ENCODE measurements at places on chromosomes 12 and 14. TPM values are rescaled to one million over a fixed set of nuclear protein-coding genes. Genes with fewer than 3 reads are reported as not detected.
A peak's percentile ranks its signal among the peaks of the same experiment; 100 is the strongest.

DNA sequence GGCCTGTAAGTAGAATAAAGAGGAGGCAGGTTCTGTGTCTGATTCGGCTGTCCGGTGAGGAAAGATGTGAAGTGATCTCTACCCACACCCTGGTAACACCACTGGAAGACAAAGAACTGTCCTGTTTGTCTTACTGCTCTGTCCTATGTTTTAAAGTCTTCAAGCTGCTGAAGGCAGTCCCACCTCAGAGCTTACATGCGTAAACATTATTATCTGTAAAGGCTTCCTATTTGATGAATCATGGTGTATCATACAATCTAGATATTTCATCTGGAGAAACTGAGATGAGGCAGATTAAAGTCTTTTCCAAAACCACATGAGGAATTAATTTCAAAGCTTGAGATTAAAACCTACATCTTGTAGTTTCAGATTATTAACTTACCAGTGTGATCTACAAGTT lies 427.6 kb downstream of the ZFP36L1 start:
- H3K36me3 ChIP-seq = no peaks in the 10 kb centered on the region
- H3K27ac ChIP-seq = no peak overlapping the region
- H3K4me1 ChIP-seq = peaks cover 49% of the 10 kb centered on the region

DNA sequence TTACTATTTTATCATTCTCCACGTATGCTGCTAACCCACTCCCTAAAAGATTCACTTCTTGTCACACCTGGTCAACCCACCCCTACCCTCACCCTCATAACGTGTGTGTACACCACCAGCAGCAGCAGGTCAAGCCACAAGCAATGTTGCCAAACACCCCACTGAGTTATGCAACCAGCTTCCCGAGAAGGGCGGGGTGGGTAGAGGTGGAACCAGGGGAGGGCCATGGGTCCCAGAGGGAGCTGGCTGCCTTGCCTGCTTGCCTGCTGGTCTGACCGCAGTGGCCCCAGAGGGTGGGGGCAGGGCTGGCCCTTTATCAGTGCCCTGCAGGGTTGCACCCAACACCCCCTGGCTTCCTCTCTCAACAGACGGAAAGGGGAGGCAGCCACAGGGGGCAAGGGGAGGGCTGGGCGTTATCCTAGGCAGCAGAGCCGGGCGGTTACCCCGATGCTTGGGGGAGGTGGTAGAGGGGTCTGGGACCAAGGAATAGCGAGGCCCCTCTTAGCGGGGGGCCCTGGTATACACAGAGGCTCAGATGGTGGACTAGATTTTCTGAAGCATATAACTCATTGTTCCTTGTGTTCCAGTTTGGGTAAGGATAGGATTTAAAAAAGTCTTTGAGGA lies 3.5 kb upstream of the NFE2 start:
- H3K27ac ChIP-seq = no peak overlapping the region
- no peaks in the 10 kb centered on the region for H3K36me3 ChIP-seq
- H3K27me3 ChIP-seq = peaks cover 50% of the 10 kb centered on the region
- H3K4me3 ChIP-seq = no peak overlapping the region
- H3K4me1 ChIP-seq = peaks cover 12% of the 10 kb centered on the region

GRCh38 chr12:57240926-57241401 lies 10.0 kb downstream of the STAC3 start:
- peak overlapping the region; percentile 93 for H3K4me3 ChIP-seq
- H3K4me1 ChIP-seq = peaks cover 58% of the 10 kb centered on the region
- peaks cover 1% of the 10 kb centered on the region for H3K36me3 ChIP-seq

- no peak within 1 kb of the TSS for H3K4me3 ChIP-seq
- peak; percentile 83 for DNase-seq
- peak within 1 kb of the TSS; percentile 25 for H3K27ac ChIP-seq
- peaks cover 39% of the 10 kb centered on the region for H3K4me1 ChIP-seq
- no peaks in the 10 kb centered on the region for H3K27me3 ChIP-seq
Observed at GRCh38 chr14:24307575-24308341, at the start of gene CIDEB. TSS of gene CIDEB (minus strand) at chr14:24307977. CDS start at chr14:24307858, 119 bp downstream.

DNA sequence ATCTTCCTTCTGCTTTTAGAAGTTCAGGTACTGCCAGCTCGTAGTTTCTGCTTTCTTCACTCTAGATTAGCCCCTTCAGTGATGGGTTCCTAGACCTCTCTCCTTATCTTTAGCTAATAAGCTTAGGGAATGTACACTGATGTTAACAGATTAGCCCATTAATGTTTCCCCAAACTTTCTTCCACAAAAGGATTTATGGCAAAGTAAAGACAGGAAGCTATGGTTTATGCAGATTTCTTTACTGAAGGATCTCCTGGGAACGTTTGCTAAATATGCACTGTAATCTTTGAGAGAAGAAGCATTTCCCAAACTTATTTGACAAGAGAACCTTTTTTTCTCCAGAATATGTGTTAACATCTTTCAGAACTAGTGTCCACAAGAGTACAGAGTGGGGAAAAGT lies 4.2 kb downstream of the SOCS4 start:
- no peak for DNase-seq
- peaks cover 31% of the 10 kb centered on the region for H3K4me1 ChIP-seq
- no peaks in the 10 kb centered on the region for H3K27me3 ChIP-seq
- no peak overlapping the region for H3K27ac ChIP-seq
- H3K36me3 ChIP-seq = peaks cover 21% of the 10 kb centered on the region
- no peak overlapping the region for H3K4me3 ChIP-seq

DNA sequence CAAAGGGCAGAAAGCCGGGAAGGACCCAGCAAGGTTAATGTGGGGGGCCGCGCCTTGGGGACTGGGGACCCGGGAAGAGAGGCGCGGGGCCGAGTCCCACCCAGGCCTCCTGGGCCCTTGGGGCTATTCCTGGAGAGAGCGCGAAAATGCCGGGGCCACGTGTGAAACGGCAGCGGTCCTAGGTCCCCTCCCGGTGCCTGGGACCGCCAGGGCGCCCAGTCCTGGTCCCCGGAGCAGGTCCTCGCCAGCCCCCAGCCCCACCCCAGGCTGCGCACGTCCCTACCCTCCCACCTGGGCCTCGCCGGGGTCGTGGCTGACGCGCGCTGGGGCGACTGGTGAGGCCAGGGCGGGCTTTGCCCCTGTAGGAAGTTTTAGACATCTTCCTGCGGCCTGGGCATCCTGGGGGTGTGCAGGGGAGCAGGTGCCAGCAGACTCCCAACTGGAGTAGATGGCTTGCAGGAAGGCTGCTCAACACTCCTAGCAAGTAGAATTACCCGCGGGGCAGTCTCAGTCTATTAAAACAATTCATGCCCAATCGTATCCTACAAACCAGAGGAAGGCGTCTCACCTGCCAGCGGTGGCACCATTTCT lies 708 bp downstream of the FAR2 start:
- H3K36me3 ChIP-seq = no peaks in the 10 kb centered on the region
- H3K4me1 ChIP-seq = peaks cover 8% of the 10 kb centered on the region
- no peak overlapping the region for H3K27ac ChIP-seq
- peak overlapping the region; percentile 87 for H3K4me3 ChIP-seq
- peaks cover 13% of the 10 kb centered on the region for H3K27me3 ChIP-seq

DNA sequence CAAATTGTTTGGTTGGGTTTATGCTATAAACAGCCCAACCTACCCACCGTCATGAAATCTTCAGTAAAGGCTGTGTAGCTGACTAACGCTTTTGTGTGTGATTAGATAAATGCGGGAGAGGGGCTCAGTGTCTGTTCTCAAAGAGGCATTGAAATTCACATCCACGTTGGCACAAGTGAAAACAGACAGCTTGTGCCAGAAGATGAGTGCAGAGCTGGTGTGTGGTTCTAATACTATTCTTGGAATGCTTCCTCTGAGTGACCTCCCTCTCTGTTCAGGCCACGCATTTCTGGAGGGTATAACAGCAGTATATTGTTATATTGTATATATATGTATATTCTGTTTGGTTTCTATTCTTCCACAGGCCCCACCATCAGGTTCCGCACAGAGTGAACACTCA lies 263.8 kb downstream of the APAF1 start:
- no peak overlapping the region for H3K27ac ChIP-seq
- no peaks in the 10 kb centered on the region for H3K4me1 ChIP-seq
- no peak overlapping the region for H3K4me3 ChIP-seq
- no peak for DNase-seq
- H3K36me3 ChIP-seq = no peaks in the 10 kb centered on the region

Gene TMTC2
- total RNA-seq = 3.1 TPM

Measured in activated naive CD4-positive, alpha-beta T cell treated with anti-CD3 and anti-CD28 coated beads for 36 hours (primary cell).